ENCODE measurements at places on chromosomes 11 and 22. TPM values are rescaled to one million over a fixed set of nuclear protein-coding genes. Genes with fewer than 3 reads are reported as not detected.

GRCh38 chr11:27075655-27076054 is 35.0 kb downstream of the BBOX1 start:
- no peak for DNase-seq

DNA sequence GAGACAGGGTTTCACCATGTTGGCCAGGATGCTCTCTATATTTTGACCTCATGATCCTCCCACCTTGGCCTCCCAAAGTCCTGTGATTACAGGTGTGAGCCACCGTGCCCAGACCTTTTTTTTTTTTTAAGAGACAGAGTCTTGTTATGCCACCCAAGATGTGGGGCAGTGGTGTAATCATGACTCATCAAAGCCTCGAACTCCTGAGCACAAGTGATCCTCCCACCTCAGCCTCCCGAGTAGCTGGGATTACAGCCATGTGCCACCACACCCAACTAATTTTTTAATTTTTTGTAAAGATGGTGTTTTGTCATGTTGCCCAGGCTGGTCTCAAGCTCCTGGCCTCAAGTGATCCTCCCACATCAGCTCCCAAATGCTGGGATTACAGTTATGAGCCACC is 37.9 kb downstream of the IZUMO1R start:
- no peak for DNase-seq

The DCDC1 gene
- total RNA-seq = not detected

The CENPM gene
- 3.5 TPM for total RNA-seq

The FIBIN gene
- 14.2 TPM for total RNA-seq

The DKK3 gene
- total RNA-seq = 72.4 TPM

Measured in bronchial epithelial cell (primary cell).